ENCODE measurements at places on chromosomes 1 and 21.

DNA sequence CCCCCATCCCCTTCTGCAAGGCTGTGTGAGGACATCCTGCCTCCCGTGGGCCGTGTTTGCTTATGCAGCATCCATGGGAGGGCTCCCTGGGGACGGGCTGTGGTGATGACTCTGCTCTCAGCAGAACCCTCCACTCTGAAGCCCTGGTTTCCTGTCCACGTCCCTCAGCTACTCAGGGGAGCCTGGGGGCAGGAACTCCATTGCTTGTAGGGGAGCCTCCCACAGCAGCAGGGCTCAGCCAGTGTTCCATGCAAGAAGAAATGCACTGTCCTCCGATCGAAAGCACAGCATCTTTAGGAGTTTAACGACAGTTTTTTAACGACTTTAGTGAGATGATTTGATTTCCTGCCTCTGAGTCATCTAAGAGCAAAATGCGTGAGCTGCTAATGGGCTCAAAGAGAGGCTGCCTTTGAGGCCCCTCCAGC, 8.3 kb upstream of the KCNAB2 start:
- peak; percentile 43 for DNase-seq

GRCh38 chr1:240611228-240611618, 732 bp downstream of the GREM2 start:
- no peak for DNase-seq

GRCh38 chr1:1554550-1554925, 14.1 kb upstream of the TMEM240 start:
- DNase-seq = no peak

GRCh38 chr1:31583082-31583994, 7.0 kb downstream of the TINAGL1 start:
- no peak for DNase-seq

DNA sequence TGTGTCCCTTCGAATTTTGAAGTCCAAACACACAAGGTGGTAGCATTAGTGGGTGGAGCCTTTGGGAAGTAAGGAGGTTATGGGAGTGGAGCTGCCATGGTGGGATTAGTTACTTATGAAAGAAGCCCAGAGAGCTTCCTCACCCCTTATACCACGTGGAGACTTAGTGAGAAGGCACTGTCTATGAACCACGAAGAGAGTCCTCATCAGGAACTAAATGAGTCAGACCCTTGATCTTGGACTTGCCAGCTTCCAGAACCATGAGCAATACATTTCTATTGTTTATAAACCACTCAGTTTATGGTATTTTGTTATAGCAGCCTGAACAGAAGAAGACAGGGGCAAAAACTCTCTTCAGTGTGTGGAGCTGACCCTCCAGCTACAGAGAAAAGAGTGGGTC, 259.3 kb upstream of the AJAP1 start:
- DNase-seq = no peak

- DNase-seq = no peak
Observed at GRCh38 chr1:228311091-228311490, 95.5 kb downstream of the TRIM11 start.

GRCh38 chr1:74610961-74611360, 62.6 kb downstream of the ERICH3 start:
- DNase-seq = no peak

GRCh38 chr1:1997576-1997975, 6.0 kb downstream of the CFAP74 start:
- DNase-seq = no peak

DNA sequence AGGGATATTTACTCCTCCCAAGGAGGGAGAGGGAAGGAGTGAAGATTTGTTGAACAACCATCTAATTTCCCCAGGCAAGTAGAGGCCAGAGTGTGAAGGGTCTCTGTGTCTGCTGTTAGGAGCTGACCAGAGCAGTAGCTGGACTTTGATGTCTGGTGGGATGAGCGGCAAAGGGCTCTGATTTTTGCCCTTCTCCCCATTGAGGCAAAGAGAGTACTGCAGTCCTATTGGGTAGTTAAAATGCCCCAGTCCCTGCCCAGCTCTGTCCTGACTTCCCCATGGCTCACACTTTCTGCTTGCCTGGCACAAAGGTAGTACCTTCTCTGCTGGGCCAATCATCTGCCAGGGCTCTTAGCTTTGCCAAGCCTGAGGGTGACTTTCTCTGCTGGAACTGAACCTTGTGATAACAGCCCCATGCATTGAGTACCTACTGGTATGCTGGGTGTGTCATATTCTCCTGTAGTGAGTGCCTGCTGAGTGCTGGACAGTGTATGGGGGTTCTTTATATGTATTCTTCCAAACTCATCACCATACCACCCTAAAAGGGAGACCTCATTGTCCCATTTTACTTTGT, 64.0 kb upstream of the SELENON start:
- no peak for DNase-seq

GRCh38 chr1:232405781-232406180, 224.2 kb downstream of the SIPA1L2 start:
- no peak for DNase-seq

GRCh38 chr1:174358344-174358743, 89.4 kb upstream of the GPR52 start:
- DNase-seq = no peak

- DNase-seq = no peak
Observed at GRCh38 chr1:16918371-16918770, 3.4 kb upstream of the CROCC start.

DNA sequence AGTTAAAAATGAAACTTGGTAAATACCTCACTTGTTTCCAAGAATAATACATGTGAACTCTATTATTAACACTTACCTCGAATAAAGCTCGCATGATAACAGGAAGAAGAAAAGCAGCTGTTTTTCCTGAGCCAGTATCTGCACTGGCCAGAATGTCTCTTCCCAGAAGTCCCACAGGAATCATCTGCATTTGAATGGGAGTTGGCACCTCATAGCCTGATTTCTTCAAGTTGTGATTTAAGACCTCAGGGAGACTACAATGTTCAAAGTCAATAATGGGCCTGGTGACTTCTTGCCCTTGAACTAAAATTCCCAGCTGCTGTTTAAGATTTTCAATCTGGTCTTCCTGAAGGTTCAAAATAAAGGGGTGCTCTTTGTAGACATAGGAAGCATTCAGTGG, 3.8 kb downstream of the DDX59 start:
- DNase-seq = no peak

DNA sequence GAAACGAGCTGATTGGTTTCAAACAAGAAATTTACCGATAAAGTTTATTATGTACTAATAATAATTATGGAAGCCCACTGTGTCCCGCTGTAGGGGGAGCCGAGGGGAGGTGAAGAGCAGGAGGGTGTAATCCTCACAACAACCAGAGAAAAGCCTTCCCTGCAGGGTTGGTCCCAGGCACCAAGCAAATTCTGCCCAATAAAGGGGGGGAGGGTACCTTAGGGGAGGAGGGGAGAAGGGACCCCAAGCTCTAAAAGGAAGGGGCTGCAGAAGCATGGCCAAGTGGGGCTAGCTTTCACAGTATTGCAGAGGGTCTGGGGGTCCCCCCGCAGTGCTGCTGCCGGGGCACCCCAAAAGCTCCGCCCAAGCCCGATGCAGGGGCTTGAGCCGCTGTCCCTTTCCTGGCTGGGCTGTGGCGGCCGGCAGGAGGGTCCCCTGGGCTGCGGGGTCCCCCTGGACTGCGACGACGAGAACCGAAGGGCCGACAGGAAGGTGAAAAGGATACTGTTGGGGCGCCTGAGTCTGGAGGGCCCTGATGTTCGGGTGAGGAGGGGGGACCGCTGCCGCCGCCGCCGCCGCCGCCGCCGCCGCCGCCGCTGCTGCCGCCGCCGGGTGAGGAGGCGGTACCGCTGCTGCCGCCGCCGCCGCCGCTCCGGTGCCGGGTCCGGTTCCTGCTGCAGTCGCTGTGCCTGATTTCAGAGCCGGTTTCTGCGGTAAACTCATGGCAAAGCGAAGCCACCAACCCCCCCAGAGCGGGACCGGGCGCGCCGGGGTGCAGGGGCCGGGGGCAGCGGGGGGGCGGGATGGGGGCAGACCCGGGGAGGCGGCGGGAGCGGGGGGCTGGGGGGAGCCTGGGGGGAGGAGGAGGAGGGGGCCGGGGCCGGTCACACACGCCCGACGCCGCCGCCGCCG, 771 bp downstream of the EIF4G3 start:
- DNase-seq = peak; percentile 59

DNA sequence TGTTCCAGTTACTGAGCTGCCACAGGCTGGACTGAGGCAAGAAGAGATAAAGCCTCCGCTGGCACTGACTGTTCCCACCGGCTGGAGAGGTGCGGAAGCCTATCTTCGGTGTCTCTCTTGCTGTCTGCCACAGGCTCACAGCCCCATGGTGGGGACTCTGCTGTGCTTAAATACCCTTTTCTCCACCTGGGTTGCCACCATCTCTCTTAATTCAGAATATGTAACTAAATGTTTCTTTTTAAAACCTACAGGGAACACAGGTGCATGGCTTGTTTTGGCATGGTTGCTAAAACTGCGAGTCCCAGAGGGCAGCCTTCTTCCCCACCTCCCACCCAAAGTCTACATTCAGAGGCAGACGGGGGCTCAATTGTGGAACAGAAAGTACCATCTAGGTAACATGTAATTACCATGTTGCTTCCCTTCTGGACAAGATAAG, 8.1 kb upstream of the LBR start:
- peak; percentile 72 for DNase-seq

DNA sequence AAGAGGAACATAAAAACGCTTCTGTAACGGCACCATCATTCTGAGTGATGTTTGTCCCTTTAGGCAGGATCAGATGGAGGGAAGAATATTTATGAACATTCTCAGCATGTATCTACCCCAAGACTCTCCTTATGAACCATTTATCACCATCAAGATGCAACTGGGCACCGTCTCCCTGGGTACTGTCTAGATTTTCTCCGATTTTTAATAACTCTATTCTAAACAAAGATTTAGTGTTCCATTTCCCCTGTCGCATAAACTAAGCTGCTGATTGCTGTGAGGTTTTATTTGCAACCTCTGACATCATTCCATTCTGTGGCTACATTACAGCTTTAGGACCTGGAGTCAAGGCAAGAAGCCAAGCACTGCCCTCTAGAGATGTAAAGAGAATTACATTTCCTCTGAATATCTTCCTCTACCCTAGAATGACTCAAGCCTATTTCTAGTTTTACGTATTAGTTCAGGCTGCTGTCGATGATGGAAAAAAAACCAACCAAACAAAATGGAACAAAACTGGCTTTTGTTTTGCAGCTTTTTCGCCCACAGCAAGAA, 130.1 kb upstream of the MAP1LC3C start:
- peak; percentile 5 for DNase-seq

- DNase-seq = no peak
Observed at GRCh38 chr21:46393451-46393940, 65.2 kb upstream of the DIP2A start.

DNA sequence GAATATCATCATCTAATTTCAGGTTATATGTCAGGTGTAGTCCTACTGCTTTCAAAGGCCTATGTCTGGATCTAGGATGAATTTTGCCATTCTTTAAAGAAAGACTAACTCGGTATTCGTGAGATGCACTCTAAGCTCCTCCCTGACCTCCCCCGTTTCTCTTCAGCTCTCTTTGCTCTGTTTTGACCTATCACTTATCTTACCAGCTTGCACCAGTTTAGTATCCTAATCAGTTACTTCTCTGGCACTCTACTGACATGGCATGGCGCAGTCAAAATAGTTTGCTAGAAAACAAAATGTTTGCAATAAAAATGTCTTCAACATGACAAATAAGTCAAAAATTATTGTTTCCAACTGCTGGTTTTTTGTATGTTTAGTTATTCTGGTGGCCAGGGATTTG, 8.4 kb upstream of the SLC16A1 start:
- DNase-seq = no peak

DNA sequence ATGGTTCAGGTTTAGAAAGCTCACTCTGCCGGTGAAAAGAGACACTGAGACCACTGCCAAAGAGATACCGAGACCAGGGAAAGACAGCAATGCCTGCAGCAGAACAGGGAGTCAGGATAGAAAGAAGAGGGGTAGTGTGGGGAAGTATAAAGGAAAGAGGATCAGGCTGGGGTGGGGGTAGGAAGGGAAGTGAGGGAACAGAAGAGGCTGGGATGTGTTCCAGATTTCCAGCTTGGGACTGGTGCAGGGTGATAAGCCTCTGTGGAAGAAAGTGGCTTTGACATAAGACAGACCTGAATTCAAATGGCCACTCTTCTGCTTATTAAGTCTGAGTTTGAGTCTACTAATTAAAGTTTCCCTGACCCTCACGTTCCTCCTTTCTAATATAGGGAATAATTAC, 105.9 kb downstream of the PIK3R3 start:
- no peak for DNase-seq

DNA sequence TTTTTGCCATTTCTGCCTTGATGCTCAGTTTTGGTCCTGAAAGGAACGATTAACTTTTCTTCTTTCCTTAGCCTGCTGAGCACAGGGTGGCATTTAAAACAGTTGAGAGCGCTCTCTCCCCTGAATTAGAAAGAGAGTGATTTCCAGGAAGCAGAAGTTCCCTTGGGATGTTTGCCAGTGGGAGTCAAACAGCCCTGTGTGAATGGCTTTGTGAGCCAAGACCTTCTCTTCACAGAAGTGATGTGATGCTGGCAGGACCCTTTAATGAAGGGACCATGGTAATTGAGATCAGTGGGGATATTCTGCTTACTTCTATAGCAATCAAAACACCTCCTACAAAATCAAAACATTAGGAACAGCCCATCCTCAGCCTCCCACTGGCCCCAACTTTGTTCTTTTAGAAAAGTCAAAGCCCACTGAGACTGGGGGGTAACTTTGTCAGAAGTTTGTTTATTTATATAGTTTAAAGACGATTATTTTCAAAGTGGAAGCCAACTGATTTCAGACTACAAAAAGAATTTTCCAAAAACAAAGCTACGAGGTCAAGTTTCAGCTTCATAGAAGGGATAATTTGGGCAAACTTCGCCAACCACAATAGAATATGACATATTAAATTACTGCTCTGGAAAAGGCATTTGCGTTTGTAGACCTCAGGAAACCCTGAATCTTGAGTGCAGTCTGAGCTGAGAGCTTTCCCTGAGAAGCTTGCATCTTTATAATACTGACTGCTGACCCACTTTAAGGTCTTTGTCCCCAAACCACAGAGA, 122.7 kb downstream of the GABPA start:
- DNase-seq = no peak

DNA sequence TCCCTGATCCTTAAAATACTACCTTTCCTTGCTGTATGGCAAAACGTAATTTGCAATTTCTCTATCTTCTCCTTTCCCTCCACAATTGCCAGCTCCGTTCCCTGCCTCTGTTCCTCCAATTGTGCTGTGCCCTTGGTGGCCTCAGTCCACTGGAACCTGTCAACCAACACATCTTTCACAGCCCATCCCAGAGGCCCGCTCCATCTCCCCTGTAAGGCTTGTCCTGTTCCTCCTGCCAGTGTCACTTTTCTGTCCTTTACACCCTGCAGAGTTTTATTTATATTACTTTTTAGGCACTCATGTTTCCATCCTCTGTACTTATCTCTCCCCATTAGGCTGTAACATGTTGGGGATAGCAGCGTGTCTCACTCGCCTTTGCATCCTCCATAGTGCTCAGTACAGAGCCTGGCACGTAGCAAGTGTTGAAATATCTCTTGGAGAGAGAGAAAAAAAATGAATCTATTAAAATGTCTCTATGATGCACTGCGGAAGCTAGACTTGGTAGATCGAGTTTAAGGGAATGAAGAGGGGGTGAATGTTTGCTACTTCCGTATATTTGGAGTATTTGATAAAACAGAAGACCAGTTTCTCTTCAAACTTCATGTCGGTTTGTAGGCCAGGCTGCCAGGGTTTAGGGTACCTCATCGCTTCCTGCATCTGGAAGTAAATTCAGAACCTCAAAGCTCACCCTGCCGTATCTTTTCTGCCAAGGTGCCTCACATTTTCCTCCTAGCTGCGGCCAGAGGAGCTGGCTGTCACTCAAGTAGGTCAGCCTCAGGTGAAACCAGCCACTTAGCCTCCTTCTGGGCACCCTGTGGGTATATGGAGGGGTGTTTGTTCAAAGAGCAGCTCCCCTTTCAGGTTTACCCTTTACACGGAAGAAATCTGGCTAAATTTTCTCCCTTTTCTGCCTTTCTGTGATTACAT, 303.8 kb downstream of the TM2D1 start:
- no peak for DNase-seq

Measured in germinal center (tissue), 1 donor.